H1 (cell line): ENCODE measurements at places on chromosomes 16 and 17. TPM values are rescaled to one million over a fixed set of nuclear protein-coding genes. Genes with fewer than 3 reads are reported as not detected.

DNA sequence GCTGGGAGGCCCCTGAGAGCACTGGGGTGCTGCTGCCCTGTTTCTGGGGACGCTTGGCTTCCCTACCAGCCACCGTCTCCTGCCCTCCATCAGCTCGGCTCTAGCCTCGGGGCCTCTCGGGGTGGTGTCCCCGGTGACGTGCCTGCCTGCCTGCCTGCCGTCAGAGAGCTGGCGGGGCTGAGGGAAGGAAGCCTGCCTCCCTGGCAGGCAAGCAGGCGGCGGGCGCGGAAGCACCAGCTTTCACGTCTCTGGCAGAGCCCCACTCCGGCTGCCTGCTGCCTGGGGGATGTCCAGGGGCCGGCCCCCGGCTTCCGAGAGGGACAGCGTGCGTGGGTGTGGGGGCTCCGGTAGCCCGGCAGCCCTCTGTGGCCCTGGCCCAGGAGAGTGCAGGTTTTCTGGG lies 9.3 kb downstream of the CENPX start:
- no peak for DNase-seq

- DNase-seq: no peak
Measured at GRCh38 chr17:63929860-63930766, 2.0 kb downstream of the CD79B start.

DNA sequence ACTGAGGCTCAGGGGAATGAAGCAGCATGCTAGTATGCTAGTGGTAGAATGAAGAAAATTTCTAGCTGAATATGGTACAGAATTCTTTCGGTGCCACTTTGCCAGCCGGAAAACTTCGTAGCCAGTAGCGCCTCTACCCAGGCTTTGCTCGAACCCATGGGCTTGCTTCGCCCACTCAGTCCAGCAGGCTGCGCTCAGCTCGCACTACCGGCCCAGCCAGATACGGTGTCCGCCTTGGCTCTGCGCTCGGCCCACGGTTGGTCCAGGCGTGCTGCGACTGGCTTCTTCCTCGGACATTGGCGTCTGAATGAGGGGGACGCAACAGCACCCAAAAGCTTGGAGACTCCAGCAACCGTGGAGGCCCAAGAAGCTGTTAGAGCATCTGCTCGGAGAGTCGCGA lies 372.5 kb upstream of the CDH8 start:
- DNase-seq: peak; percentile 53

DNA sequence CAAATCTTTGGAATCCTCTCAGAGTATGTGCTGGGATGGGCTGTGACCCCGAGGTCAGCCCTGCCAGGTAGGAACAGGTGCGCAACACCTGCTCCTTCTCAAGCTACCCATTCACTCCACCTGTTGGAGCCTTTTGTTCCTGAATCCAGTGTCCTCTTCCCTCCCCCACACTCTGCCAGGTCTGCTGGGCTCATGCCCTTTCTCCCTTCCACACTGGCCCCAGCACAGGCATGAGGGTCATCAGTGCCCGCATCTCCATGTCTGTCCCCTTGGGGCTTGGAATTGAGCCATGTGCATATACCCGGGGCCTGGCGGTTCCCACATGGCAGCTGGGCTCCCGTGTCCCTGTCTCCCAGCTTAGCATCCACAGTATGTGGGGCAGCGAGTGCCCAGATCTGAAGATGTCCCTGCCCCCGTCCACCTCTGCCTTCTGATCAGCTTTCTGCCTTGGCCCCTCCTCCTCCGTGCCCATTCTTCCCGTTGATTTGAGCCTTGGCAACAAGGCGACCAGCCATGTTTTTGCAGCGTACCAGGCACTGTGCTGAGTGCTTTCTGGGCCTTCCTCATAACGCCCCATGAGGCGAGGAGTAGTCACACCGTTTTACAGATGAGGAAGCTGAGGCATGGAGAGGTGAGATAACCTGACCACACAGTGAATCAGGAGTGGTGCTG lies 102.2 kb downstream of the RAP1GAP2 start:
- no peak for DNase-seq

DNA sequence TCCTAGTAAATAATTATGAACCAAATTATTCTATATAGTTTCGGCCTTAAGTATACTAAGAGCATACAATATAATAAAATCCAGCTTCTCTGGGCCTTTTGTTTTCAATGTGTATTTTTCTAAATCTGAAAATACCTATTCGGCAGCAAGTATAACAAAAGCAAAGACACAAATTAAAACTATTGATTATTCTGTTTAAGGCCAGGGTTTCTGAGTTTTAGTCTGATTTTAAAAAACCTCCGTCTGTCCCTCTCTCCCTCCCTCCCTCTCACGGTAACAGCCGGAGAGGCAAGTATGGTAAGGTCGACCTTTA lies 1.5 kb downstream of the TOB1 start:
- no peak for DNase-seq

DNA sequence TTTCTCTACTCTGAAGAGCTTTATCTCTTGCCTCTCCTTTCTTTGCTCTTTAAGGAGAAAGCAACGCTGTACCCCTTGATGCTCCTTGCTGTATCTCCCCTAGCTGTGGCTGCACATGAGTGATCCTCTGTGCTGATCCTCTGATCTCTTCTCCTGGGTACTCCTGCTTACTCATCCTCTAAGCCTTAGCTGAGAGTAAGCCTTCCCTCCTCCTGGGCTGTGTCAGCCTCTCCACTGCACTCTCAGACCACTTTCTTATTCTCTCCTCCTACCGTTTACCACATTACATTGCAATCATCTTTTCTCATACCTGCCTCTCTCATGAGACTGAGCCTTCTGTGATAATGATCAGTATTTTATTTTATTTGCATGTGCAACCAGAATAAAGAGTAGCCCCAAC lies 25.1 kb downstream of the SOX9 start:
- DNase-seq: no peak

DNA sequence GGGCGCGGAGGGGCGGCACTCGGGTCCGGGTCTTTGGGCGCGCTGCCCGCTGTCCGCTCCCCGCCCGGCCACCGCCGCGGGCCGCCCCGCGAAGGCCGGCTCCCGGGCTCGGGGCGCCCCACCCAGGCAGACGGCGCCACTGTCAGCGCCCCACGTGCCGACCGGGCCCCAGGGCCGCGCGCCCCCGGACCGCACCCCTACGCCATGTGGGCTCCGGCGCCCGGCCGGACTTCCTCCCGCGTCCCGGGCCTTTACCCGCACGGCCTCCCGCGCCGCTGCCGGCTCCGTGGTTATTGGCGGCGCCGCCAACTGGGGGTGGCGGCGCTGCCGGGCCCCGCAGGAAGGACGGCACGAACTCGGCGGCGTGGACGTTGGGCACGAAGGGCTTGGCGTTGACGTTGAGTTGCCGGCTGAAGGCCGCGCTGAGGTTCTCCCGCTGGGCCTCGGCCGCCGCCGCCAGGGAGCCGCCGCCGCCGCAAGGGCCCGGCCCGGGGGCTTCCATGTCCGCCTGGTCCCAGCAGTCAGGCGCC lies 577 bp downstream of the GSPT1 start:
- DNase-seq: no peak

GRCh38 chr16:8736123-8736668 lies 61.2 kb downstream of the TMEM186 start:
- no peak for DNase-seq

GRCh38 chr17:35889241-35889640 lies 9.1 kb upstream of the CCL5 start:
- no peak for DNase-seq

DNA sequence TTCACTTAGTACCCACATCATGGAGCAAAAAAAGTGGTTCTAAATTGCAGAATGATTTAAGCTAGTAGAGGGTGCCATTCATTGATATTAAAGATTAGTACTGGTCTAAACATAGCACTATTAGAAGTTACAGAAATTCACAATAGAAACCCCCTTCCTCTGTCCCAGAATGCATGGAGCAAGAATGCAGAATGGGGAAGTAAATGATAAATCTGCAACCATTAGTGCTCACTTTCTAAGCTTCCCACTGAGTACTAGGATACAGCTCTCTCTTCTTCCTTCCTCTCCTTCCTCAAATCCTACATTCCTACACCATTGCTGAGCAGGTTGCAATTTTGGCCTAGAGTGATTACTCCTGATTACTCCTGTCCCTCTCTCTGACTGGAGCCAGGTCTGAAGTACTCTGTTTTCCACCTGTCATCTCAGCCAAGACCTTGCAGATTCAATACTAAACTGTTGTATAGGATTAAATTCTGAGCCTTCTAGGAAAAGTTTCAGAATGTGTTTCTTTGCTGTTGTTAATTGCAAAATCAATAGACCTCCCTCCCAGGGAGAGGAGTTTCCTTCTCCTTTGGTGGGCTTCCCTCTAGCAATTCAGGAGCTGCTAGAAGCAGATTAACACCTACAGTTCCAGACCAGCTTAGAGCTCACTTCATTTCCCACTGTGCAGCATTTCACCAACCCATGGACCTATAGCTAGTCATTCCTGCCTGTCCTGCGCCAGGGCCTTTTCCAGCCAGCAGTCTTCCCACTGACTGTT lies 165.5 kb upstream of the TBX2 start:
- no peak for DNase-seq

- no peak for DNase-seq
Measured at GRCh38 chr17:21166595-21167210, 39.9 kb downstream of the DHRS7B start.

GRCh38 chr17:76670718-76671122 lies 27.2 kb upstream of the ST6GALNAC1 start:
- DNase-seq: no peak

DNA sequence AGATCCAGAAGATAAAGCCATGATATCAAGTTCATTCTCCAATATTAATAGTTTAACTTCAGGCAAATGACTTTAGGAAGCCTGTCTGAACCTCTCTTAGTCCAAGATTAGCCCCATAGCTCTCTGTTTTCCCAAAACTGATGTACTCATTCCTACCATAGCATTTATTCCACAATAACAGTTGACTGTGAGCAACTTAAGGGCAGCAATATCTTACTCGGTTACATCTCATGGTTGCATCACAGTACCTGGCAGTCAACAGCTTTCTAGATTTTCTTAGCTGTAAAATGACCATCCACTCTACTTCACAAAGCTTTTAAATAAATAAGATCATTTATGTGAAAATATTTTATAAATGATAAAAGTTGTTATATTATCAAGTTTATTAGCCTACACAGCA lies 58.2 kb upstream of the STAC2 start:
- no peak for DNase-seq

CCL7 gene
- total RNA-seq: not detected in 2 replicates

STAT5A gene
- total RNA-seq: 5.4 and 6.0 TPM in 2 replicates

TBX21 gene
- not detected in 2 replicates for total RNA-seq

COPZ2 gene
- not detected in 2 replicates for total RNA-seq
